ENCODE measurements at places on chromosomes 3 and 15.

DNA sequence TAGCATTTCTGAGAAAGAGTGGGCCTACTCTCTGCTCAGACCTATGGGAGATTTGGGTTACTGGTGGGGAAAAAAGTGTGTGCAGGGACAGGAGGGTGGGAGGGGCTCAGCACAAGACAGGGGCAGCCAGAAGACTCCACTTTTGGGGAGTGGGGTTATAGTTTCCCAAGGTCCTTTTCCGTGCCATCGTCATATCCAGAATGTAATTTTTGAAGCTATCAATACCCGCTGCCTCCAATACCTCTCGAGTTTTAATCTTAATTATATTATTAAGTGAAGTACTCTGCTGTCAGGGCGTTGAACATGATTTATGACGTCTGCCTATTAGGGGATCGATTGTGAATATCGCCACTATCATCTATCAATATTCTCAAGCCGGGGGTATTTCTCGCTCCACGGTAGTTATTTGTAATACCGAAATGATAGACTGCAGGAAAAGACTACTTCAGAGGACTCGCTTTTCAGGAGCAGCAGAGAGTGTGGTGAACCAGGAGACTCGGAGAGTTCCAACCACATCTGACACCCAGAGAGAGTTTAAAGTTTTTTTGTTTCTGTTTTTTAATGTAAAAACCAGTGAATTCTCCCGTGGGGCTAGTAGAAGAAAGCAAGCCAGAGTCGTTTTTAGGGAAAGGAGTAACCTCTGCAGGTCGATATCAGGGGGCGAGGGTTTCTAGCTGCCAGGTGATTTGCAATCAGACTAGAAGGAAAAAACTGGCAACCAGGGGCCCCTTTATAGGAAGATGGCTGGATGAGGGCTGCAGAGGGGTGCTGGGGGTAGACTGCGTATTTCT, 20.6 kb downstream of the NR2F2 start:
- DNase-seq = no peak

- DNase-seq = no peak
Observed at GRCh38 chr3:143974271-143975238, 2.9 kb downstream of the DIPK2A start.

DNA sequence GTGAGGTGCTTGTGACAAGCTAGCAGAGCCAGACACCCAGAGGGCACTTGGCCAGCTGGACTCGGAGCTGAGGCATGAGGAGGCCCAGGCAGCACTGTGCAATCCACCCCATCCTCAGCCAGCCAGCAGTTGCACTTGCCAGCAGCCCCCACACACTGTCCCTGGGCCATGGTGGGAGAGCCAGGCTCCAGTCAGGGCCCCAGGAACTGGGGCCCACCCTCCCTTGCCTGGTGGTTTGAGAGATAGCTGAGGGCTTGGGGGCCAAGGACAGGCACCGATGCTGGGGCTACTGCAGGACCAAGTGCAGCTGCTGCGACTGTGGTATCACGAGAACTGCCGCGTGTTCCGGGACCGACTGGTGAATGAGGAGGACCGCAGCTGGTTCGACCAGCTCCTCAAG, 63.5 kb downstream of the DNAH1 start:
- DNase-seq = no peak

- DNase-seq = no peak
Observed at GRCh38 chr3:157021679-157022078, 138.3 kb downstream of the CCNL1 start.

- no peak for DNase-seq
Observed at GRCh38 chr3:23152989-23153388, 50.1 kb upstream of the UBE2E2 start.

GRCh38 chr3:80350771-80351170, 583.0 kb upstream of the ROBO1 start:
- no peak for DNase-seq

- no peak for DNase-seq
Observed at GRCh38 chr3:8529181-8529637, 27.6 kb downstream of the LMCD1 start.

GRCh38 chr3:76097589-76097969, 312.2 kb upstream of the ZNF717 start:
- DNase-seq = no peak

GRCh38 chr3:194994551-194994981, 276.4 kb downstream of the XXYLT1 start:
- no peak for DNase-seq

DNA sequence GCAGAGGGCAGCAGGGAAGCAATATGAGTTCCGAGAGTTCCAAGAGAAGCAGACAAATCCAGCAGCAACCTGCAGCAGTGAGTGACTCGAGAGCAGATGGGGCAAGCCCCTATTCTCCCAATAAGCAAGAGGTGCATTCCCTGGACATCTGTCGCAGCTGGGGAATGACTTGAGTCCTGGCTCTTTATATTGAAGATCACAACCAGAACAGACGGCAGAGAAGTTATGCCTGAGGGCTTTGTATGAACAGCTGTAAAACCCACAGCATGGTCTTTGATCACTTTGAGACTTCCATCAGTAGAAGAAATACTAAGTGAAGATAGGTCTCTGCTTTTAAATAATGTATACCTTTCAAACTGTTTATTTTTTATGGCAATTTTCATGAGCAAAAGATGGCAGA, 23.6 kb upstream of the C3orf22 start:
- DNase-seq = no peak

DNA sequence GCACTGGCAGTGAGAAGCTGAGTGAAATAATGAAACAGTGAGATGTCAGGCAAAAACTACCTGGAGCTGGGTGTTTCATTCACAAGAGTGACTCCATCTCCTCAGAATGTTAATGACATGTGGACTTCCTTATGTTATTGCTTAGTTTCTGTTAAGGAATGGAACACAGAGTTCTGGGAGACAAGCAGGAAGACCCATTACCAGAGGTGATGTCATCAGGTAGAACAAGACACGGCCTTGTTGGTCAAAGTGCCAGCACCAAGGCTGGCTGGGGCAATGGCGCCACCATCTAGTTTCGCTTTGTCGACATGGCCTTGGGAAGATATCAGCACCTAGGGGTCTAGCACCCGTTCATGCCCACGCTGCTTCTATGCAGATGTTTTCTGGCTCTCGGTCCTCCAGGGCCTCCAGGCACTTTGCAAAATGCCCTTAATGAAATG, 252.2 kb downstream of the FAM43A start:
- no peak for DNase-seq

DNA sequence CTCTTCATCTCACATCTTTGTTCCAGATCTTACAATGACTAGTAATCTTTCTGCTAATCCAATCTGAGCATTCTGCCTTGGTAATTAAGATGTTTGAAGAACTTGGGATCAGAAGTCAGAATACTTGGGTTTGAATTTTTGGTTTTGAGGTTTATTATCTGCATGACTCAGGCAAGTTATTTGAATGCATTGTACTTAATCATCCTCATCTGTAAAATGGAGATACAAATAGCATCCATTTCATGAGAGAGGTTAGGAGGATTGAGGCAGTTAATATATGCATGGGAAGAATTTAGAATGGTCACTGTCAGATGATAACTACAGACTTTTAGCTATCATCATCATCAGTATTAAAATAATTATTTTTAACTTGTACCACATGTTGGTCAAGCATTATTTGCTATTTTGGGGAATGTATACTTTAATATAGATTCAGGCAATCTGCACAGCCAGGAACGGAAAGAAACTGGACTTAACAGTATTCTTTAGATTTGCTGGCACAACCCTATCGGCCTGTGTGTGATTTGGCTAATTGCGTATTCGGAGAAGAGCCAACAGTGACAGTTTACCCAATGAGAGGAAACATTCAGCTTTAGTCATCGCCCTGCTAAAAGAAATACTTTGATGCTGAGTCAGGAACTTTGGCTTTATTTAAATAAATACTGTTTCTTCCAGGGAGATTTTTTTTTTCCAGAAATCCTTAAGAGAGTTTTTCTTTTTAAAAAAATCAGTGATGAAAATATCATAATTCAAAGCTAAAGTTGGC, 600.0 kb downstream of the ROBO1 start:
- no peak for DNase-seq

GRCh38 chr3:197253238-197253947, 45.0 kb downstream of the DLG1 start:
- no peak for DNase-seq

DNA sequence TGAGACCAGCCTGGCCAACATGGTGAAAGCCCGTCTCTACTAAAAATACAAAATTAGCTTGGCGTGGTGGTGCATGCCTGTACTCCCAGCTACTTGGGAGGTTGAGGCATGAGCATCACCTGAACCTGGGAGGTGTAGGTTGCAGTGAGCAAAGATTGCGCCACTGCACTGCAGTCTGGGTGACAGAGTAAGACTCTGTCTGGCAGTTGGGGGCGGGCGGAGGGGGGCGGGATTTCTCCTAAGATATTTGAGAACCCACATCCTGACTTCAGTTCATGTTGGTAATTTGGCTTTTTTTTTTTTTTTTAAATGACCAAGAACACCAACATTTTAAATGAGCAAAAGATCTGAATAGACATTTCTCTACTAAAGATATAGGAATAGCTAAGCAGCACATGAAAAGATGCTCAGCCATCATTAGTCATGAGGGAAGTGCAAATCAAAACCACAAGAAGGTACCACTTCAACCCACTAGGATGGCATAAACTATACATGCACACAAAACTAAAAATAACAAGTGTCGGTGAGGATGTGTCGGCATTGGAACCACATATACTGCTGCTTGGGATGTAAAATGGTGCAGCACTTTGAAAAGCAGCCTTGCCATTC, 75.6 kb upstream of the LMOD3 start:
- no peak for DNase-seq

DNA sequence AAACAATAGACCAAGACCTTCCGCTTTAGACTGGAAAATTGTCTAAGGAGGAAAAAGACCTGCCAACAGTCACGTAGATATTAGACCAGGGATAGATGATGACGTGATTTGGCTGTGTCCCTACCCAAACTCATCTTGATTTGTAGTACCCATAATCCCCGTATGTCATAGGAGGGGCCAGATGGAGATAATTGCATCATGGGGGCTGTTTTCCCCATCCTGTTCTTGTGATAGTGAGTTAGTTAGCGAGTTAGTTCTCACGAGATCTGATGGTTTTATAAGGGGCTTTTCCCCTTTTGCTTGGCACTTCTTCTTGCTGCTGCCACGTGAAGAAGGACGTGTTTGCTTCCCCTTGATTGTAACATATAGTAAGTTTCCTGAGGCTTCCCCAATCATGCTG, 31.7 kb upstream of the SUCLG2 start:
- DNase-seq = no peak

DNA sequence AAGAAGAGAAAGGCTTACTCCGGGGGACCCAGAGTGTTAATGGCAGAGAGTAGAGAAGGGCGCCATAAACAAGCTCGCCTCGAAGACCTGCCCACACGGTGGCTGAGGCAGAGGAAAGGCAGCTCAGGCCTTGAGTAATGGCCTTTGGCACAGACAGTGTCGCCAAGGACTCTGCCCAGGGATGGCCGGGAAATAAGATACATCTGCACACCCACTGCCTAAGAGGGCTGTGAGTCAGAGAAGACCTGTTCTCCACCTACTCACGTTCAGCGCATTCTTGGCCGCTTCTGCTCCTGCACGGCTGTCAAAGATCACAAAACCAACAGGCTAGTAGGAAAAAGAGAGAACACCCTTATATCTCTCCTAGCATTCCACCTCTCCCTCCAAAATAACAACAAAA, 26.2 kb downstream of the RBPMS2 start:
- no peak for DNase-seq

DNA sequence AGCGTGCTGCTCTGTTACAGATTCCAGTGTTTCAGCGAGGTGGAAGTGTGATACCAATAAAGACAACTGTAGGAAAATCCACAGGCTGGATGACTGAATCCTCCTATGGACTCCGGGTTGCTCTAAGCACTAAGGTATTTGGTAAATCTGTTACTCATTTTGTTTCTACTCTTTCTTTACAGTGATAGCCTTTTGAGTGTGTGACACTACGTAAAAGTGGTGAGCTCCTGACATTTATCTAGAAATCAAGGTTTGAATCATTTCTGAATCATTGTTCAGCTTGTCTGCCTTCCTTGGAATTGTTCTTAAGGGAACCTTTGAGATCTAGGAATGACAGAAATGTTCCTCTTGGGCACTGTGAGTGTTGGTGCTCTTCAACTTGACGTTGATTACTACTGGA, 11.2 kb upstream of the CAPN3 start:
- DNase-seq = no peak

DNA sequence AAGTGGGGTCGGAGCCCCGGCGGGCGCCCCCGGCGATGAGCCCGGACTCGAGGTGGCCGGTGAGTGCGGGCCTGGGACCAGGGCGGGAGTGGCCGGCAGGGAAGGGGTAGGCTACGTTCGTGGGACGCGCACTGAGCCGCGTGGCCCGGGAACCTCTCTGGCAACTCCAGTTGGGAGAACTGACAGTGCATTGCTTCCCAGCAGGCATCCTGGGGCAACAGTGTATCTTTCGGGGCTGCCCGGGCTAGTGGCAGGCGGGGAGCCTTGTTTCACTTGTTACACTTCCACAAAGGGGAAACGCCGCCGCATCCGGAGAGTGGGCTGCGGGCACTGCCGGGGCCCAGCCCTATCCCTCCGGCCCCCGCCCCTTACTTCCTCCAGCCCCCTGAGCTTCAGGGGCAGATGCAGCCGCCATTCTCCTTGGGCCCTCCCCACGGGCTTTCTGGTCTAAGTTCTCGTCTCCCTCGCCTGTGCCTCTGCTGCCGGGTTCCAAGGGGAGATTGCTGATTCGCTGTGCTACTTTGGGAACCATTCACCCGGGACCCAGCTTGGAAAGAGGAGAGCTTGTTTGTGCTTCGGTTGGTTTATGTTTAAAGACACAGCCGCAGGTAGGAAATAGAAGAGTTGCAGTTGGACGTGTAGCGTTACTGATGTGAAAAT, 675 bp downstream of the BRPF1 start:
- DNase-seq = no peak

- no peak for DNase-seq
Observed at GRCh38 chr3:55191911-55192775, 264.3 kb upstream of the LRTM1 start.

DNA sequence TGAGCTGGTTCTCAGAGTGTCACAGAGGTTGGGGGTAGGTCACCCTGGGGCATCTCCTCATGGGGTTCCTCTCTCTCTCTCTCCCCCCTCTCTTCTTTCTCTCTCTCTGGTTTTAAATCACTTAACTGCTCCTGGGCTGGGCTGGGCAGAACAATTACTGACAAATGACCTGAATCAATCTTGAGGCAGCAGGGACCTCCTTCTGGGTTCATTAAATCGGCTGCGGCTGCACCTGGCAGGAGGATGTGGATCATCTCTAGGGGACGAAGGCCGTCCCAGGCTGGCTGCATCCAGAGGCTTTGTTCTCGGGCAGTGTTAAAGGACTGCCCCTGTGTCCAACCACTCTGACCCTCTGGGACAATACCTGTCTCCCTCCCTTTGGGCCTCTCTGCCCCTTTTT, 143.1 kb downstream of the TLE3 start:
- DNase-seq = no peak

- DNase-seq = no peak
Observed at GRCh38 chr3:76724706-76725105, 315.2 kb upstream of the ROBO2 start.

- no peak for DNase-seq
Observed at GRCh38 chr3:71709908-71710511, 15.2 kb downstream of the EIF4E3 start.

GRCh38 chr3:71725271-71725991, at the start of gene EIF4E3:
Gene EIF4E3 (minus strand): TSS chr3:71725402. CDS start chr3:71725367, 35 bp downstream.
- DNase-seq = no peak

- DNase-seq = no peak
Observed at GRCh38 chr3:64694114-64694513, 6.3 kb upstream of the ADAMTS9 start.

Measured in NCI-H2081 treated with DMSO at 0.1 percent for 48 hours (cell line).